Activated naive CD4-positive, alpha-beta T cell treated with anti-CD3 and anti-CD28 coated beads, Interleukin-2, amount 50 U/mL, for 72 hours (primary cell): ENCODE measurements at places on chromosomes 16 and 17. TPM values are rescaled to one million over a fixed set of nuclear protein-coding genes. Genes with fewer than 3 reads are reported as not detected.

DNA sequence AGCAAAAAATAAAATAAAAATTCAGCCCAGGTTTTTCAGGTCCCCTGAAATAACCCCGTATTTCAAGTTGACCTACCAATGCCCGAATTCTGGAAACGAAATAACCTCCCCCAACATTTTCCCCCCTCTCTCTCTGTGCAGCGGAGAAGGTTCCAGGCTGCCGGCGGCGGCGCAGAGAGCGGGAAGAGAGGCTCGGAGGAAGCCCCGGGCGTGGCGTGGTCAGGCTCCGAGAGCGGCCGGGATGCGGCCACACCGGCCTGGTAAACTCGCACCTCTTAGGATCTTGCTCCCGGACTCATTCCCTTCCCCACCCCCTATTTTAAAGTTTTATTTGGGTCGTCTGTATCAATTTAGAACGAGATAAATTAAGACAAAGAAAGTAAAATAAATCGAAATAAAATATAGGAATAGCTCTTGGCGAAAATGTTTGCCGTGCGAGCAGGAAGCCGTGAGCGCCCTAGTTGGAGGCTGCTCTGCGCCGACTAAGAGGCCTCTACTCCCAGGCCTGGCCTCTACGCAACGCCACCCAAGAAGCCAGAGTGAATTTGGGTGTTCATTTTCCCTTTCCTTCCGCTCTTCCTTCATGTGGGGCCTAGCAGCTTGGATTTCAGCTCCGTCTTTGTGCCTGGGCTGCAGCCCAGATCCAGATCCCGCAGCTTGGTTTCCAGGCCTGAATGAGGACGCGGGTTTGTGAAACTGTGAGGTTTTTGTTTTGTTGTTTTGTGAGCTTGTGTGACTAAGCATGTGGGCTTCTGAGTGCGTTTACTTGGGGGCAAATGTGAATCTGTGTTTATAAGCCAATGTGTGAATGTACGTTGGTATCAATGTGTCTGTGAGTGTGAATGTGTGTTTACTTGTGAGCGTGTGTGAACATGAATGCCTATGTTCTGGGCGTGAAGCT lies 1.5 kb upstream of the HOXB6 start:
- DNase-seq = no peak

DNA sequence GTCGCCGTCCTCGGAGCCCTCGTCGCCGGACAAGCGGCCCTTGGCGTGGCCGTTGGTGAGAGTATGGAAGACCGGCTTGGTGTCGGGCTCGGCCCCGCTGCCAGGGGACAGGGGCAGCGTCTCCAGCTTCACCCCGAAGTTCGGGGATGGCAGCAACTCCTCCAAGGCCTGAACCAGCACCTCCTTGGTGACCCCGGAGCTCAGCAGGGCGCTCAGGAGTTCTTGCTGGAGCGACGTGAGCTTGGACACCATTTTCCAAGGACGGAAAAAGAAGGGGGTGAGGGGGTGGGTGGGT lies 279 bp downstream of the HNF1B start:
- no peak for DNase-seq

- no peak for DNase-seq
Measured at GRCh38 chr16:70381604-70382342, 35.1 kb downstream of the DDX19A start.

DNA sequence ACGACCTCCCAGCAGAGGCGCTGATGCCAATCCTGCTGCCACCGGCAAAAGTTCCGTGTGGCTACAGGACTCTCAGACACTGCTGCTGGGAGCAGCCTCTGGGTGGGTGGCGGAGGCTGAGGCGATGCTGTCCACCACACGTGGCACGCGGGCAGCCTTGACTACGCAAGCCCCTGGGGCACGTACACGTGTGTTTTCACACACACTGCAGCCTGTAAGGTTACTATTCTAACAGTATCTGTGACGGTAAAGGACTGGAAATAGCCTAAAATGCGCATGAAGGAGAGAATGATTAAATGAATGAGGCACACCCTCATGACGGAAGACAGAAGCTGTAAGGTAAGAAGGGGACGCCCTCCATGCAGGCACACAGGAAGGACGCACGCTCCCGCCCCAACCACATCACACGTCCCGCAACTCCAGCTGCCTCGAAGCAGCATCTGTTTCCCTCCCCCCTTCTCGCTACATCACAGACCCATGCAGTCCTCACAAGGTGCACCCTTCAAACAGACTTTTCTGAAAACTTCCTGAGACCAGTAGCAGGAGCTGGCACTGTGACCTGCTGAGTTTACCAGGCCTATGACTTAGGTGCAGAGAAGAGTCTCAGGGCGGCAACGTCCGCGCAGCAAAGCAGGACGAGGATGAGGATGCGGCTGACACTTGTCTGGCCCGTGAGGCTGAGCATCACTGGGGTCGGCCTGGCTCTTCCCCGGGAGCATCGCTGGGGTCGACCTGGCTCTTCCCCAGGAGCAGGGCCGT lies 28.7 kb upstream of the FASN start:
- peak; percentile 82 for DNase-seq

DNA sequence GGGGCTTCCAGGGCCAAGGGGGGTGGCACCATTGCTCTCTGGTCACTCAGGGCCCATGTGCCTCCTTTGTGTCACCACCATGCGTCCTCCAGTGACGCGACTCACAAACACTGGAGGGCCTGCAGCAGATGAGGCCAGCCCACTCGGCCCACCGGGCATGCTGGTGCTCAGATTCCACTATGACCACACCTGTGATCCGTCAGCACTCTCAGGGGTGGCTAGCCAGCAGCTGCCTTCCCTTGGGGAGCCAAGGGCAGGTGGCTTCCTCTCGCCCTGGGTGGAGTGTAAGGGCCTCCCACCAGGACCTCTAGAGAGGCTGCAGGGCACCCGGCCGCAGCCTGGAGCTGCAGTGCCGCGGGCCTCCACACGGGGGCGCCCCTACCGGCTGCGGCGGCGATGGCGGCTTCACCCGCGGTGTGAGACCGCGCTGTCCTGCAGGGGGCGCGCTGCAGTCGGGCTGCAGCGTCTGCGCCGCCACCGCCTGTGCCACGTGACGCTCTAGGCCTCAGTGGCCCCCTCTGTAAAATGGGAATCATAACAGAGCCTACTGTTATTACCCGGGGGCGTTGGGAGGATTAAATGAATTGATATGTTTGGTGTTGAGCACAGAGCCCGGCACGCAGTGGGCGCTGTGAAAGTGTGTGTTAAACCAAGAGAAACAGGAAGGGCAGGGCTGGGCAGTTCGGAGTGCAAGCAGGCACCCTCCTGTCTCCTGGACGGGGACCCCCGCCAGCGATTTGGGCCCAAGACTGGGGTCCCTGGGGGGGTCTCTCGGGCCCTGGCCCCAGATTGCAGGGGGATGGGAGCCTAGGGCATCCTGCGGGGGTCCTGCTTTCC lies 192.4 kb upstream of the GSE1 start:
- DNase-seq = peak; percentile 79

DNA sequence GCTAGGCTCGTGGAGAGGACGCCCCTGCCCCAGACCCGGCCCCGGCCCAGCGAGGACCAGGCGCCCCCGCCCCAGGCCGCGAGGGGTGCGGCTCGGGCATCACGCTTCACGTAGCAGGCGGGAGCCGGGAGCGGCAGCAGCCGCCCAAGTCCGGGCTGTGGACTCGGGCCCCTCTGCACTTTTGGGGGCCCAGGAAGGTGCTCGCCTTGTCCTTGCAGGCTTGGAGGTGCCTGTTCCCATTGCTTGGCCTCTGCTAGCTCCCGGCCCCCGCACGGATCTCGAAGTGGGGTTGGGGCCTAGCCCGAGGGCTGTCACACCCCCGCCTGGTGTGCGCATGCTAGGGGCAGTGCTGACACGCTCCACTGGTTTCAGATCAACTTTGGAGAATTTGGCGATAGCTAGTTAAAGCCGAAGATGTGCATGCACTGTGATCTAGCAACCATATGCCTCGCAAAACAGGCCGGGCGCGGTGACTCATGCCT lies 55.7 kb downstream of the WSB1 start:
- DNase-seq = no peak

The KRT36 gene
- not detected for total RNA-seq

The HOXB6 gene
- not detected for total RNA-seq

The TRPV3 gene
- 1.0 TPM for total RNA-seq
